Stimulated activated CD4-positive, alpha-beta T cell treated with anti-CD3 and anti-CD28 coated beads, Interleukin-4, amount 100 ng/mL, for 48 hours (primary cell): ENCODE measurements at places on chromosomes 12 and 14.

GRCh38 chr12:52363111-52363679 is 4.1 kb downstream of the KRT85 start:
- DNase-seq, result no peak

GRCh38 chr14:57785058-57785457 is 80.8 kb downstream of the SLC35F4 start:
- DNase-seq, result no peak

- no peak for DNase-seq
These were observed 28.4 kb upstream of the NEDD1 start for GRCh38 chr12:96878704-96879103.

- DNase-seq, result no peak
These were observed 57.4 kb downstream of the IFNG start for GRCh38 chr12:68102163-68102562.

DNA sequence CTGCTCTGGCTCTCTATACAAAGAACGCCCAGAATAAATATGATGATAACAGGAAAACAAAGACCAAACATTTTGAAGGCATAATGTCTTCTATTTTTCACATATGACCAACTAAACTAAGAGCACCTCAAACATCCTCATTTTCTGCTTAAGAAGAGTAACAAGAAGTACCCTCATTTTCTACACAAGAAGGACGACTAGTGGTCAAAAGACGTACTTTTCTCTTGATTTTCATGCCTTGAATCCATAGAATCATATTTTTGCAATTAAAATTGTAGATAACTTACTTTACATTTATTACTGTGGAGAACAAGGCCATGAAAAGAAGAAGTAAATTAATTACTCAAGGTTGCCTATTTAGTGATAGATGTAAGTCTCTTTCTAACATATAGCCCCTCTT is 358.6 kb downstream of the DUSP6 start:
- DNase-seq, result no peak

- no peak for DNase-seq
These were observed 38.2 kb downstream of the DCAF5 start for GRCh38 chr14:69114763-69115162.

GRCh38 chr12:75172611-75173010 is 37.0 kb downstream of the KCNC2 start:
- DNase-seq, result no peak

DNA sequence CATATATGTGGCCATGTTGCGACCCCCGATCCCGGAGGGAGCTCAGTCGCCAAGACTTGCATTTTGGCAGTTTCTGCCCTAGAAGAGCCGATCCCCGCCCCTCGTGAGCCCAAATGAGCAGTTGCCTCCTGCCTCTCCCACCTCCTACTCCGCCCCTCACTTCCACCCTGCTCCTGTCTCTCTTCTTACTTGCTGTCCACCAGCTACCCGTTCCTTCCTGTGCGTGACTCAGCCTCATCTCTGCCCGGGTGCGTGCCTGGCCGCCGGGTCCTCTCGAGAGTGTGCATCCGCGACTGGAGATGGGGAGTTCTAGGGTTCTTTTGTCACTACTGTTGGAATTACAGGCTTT is 585 bp downstream of the GPATCH2L start:
- DNase-seq, result peak; percentile 42

- DNase-seq, result no peak
These were observed 294.1 kb upstream of the FLRT2 start for GRCh38 chr14:85235868-85236267.

GRCh38 chr12:110245369-110245772 is 35.7 kb upstream of the ATP2A2 start:
- DNase-seq, result peak; percentile 34

DNA sequence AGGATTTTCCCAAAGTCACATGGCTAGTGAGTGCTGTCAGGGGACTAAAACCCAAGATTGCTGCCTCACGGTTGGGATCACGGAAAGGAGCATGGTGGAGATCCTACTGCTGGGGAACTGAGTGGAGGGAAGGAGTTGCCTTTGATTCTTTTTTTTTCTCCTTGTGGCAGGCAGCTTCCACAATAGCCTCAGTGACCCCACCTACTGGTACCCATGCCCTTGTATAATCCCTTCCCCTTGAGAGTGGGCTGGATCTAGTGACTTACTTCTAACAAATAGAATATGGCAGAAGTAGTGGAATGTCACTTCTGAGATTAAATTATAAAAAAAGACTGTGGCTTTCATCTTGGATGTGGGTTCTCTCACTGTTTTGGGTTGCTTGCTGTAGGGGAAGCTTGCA is 135.7 kb downstream of the DICER1 start:
- no peak for DNase-seq

DNA sequence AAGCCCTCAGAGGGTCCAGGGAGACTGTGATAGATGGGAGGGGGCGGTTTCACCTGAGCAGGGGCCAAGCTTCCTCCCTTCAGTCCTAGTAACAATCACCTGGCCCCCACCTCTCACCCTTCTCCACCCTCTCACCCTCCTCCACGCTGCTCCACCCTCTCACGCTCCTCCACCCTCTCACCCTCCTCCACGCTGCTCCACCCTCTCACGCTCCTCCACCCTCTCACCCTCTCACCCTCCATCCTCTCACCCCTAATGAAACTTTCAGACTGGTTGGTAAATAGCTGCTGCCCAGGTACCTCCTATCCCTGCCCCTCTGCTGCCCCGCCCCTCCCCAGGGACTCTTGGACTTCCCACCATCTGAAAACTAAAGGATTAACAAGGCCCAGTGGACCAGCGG is 34.2 kb downstream of the NGB start:
- no peak for DNase-seq

GRCh38 chr14:61560323-61560722 is 135.0 kb upstream of the HIF1A start:
- no peak for DNase-seq

- no peak for DNase-seq
These were observed 5.2 kb upstream of the PRH1 start for GRCh38 chr12:10889226-10889625.
